ENCODE measurements at places on chromosomes 7 and 10.

- no peak for DNase-seq
These were observed 32.5 kb upstream of the TMEM273 start for GRCh38 chr10:49220679-49221078.

DNA sequence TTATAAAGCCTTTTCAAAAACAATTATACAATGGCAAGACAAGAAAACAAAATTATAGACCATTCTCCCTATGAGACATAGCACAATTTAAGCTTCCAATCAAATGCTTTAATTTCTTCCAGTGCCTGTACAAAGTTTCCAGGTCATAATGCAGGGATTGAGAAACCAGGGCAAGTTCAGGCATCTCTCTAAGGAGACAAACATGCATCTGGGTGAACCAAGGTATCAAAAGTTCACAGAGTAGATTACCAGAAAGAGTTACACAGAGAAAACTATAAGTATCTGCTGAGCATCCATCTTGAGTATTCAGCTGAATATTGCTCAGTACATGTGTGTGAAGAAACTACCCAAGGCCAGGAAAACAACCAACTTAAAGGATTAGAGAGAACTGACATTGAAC, 89.1 kb downstream of the COL28A1 start:
- no peak for DNase-seq

DNA sequence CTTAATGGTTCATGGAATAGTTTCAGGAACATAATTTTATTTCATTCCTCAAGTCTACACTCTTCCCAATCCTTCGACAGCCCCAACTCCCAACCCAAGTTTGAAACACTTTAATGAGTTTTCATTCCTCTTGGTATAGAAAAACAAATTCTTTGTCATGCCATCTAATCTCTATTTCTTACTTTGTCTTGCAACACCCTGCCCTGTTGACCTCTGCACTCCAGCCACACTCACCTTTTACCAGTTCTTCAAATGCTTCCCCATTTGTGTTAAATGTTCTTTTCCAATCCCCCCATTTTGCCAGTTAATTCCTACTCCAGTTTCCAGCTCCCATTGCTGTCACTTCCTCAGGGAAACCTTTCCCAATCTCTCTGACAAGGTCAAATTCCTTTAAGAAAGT, 21.9 kb downstream of the ASAH2 start:
- DNase-seq: no peak

- no peak for DNase-seq
These were observed 2.2 kb downstream of the MORN4 start for GRCh38 chr10:97631098-97631497.

GRCh38 chr7:28132959-28133870, 47.4 kb downstream of the JAZF1 start:
- DNase-seq: no peak

DNA sequence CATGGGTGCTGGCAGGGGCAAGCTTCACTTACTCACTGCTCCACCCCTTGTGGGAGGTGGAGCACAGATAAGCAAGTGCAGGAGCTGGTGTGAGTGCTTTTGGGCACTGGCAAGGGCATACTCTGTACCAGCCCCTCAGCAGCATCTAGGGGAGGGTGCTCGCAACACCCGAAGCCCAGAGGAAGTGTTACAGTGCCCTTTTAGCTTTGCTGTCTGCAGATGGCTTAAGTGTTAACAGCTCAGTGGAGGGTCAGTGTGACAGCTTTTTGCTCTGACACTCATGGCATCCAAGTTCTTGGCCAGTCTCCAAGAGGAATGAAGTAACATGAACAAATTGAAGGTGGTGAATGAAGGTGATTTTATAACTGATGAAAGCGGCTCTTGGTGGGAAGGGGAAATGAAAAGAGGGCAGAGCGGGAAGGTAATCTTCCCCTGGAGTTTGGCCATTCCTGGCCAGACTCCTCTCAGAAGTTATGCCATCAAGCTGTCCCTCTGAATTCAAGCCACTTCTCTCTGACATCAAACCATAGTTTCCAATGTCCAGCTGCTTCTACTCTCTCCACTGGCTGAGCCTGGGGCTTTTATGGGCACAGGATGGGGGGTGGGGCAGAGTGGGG, 862.5 kb downstream of the KCNMA1 start:
- DNase-seq: peak; percentile 64

DNA sequence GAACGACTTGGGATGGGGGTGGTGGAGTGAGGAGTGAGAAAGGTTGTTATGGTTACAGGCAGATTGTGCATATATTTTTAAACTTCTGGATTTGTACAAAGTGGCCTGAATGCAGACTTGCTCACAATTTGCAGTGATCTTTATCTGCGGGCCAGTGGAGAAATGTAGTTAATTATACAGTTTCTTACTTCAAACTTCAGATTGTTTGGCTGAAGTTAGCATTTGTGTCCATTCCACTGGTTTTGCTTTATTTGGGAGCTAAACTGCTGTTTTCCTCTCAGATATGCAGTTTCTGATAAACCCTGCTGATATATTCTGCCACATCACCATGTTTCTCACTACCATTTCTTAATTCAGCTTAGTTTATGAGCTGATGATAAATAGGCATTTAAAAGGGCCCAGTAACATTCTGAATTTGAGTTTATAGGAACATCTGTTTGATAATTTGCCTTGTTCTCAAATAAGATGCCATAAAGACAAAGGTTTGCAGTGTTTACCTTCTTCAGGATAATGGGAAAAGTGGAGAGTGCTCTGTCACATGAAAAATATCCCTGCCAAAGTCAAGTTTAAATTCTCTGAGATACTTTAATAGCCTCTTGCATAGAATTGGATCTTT, 170.1 kb downstream of the ST7 start:
- no peak for DNase-seq

DNA sequence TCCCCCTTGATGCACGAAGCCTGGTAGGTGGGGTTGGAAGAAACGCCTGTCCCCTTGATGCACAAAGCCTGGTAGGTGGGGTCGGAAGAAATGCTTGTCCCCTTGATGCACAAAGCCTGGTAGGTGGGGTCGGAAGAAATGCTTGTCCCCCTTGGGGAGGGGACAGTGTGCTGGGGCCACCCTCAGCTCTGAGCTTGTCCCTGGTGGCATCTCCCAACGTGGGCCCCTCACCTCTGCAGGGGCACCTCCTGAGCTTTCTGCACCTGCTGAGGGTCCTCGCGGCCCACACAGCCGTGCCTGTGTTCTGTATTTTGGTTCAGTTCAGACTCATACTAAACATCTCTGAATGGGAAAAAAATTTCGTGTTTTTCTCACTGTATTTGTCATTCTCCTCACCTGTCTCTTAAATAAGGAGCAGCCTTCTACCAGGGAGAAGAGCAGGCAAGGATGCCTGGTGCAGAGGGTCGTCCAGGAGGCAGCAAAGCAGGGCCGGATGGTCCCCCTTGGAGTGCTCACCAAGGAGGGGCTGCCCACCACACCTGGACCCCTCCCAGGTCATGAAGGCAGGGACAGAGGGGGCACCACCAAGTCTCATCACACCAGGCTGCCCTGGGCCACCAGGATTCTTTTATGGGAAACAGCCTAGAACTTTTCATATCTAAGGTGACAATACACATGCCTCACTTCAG, 24.7 kb downstream of the VIPR2 start:
- no peak for DNase-seq

GRCh38 chr7:133290676-133291333, 37.9 kb downstream of the EXOC4 start:
- no peak for DNase-seq

DNA sequence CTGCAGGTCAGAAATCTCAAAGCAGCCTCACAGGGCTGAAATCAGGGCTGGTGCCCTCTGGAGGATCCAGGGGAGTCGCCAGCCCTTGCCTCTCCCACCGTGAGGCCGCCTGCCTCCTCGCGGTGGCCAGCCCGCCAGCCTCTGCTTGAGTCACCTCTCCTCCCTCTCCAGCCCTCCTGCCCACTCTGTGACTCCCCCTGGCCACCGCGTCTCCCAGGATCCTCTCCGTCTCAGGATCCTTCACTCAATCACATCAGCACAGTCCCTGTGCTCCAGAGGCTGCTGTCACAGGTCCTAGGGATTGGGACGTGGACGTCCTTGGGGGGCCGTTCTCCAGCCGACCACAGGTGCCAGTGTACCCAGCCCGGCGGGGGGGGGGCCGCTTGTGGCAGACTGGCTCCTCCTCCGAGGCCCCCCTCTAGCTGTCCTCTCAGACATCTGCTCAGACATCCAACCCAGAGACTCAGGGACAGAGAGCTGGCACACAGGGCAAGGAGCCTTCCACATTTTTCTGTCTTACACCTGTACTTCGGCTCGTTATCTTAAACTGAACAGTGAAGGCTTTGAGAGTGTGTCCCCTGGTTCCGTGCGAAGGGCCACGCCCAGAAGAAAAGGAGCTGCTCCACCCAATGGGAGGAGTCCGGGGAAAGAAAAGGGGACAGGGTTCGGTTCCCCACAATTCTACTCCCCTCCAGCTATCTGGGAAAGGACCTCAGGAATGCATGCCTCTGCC, 9.4 kb upstream of the PPP2R2D start:
- no peak for DNase-seq

DNA sequence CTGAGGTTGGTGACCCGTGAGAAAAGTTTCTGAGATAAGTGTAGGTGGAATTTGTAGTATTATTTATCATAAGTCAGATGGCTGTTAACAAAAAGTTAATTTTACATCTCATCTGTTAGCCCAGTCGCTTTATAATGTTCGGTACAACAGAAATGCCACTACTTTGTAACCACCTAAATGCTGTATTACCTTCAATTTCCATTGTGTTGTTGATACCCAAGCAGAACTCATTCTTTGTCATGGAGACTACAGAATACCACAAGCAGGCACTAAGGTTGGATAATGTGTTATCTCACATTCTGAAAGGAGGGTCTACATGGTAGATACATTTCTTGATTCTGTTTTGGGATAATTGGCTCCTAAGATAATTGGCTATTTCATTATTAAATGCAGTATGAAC, 249.8 kb upstream of the KAT6B start:
- DNase-seq: no peak

DNA sequence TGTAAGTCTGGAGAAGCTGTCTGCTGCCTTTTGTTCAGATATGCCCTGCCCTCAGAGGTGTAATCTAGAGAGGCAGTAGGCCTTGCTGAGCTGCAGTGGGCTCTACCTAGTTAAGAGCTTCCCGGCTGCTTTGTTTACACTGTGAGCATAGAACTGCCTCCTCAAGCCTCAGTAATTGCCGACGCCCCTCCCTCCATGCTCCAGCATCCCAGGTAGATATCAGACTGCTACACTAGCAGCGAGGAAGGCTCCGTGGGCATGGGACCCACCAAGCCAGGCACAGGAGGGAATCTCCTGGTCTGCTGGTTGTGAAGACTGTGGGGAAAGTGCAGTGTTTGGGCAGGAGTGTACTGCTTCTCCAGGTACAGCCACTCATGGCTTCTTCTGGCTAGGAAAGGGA, 26.4 kb upstream of the CXCL12 start:
- DNase-seq: no peak

- no peak for DNase-seq
These were observed 315.3 kb downstream of the ADRA2A start for GRCh38 chr10:111392159-111392558.

GRCh38 chr7:90764848-90765570, 168.9 kb downstream of the CDK14 start:
- DNase-seq: no peak

GRCh38 chr7:113076703-113077102, 9.9 kb downstream of the GPR85 start:
- DNase-seq: no peak

GRCh38 chr7:131076711-131077181, 250.9 kb upstream of the MKLN1 start:
- DNase-seq: no peak

GRCh38 chr10:63765126-63765525, 243.9 kb downstream of the REEP3 start:
- DNase-seq: no peak

DNA sequence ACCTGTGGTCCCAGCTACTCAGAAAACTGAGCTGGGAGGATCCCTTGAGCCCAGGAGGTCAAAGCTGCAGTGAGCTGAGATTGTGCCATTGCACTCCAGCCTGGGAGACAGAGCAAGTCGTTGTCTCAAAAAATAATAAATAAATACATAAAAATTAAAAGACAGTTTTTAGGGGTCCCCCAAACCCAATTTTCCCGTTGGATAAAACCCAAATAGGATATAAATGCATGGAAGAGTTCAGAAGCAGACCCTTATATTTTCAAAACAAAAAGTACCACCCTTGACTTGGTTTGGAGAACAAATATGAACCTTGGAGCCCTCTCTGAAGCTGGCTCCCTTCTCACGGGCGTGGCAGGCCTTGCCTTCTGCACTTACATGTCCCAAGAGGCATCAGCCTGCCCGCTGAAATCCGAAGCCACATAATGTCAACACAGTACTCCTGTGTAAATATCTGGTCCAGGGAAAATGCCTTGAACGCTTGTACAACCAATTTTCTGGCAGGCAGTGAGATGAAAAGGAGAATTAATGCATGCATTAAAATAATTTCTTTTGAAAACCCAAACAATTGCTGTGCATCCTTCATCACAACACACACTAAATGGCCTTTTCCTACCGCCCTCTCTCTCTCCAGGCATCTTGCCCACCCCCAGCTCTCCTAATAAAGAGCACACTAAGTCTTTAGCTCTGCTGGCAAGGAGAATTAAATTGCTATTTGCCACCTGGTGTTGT, 46.4 kb upstream of the PARD3 start:
- DNase-seq: peak; percentile 61

DNA sequence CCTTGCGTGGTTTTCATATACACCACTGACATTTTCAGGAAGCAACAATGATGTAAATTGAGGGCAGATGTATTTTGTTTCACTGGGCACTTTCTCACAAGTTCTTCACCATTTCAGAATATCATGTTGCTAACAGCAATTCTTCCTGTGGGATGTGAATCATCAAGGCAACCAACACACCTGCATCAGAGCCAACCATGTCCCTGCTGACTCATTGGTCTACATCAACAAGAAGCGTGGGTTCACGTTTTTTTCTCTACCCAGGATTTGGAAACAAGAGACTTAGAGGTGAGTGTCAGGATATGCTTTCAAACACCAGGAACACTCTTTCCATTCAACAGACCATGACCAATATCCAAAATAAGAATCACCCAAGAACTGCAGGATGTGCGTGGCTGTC, 203.9 kb downstream of the TEX36 start:
- DNase-seq: no peak

- DNase-seq: no peak
These were observed 13.9 kb upstream of the ABCC2 start for GRCh38 chr10:99768556-99768955.

DNA sequence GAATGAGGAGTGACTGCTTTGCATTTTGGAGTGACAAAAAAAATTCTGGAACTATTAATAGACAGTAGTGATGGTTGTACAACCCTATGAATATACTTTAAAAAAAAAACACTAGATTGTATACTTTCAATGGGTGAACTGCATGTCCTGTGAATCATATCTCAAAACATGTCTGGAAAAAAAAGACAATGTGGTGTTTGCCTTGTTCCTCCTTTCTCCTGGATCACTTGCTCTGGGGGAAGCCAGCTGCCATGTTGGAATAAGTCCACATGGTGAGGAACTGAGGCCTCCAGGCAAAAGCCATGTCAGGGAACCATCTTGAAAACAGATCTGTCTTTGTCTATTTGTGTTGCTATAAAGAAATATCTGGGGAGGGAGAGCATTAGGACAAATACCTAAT, 39.5 kb upstream of the YAE1 start:
- no peak for DNase-seq

All from heart left ventricle (tissue), 16 donors.